ENCODE measurements at places on chromosomes 2 and 18.

DNA sequence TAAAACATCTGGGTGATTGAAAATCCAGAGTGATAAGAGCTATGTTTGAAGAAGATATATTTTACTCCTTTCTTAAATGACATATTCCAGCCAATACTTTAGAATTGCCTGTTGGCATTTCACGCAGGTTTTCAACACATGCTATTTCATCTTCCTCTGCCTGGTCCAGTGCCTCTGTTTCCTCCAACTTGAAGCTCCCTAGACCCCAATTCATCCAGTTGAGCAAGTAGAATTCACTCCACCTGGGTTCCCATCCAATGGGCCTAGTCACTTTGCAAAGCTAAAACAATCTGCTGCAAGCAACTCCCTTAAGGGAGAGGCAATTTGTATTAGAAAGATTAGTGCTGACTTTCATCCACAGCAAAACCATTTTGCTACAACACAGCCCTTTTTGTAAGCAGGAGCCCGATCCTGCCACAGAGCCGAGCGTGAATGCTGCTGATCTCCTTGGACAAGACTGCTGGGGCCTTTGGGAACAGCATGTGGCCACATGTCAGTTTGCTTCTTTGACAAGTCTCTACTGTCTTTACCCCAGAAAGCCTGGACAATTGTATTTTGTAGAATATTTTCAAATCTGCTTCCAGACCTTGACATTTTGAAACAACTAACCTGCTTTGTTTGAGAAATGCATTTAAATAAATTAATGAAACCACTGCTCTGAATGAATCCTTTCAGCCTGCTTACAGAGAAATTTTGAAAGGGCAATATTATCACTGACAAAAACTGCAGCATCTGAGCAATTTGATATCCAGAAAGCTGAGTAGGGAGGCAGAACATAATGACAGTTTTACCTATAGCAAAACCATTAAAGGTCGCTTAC lies 259.1 kb downstream of the TDRD15 start:
- no peak for DNase-seq

GRCh38 chr2:223815186-223815883 lies 22.0 kb downstream of the AP1S3 start:
- peak; percentile 98 for DNase-seq

GRCh38 chr2:235106874-235107639 lies 155.2 kb downstream of the SH3BP4 start:
- peak; percentile 75 for DNase-seq

GRCh38 chr18:74819433-74820059 lies 221.9 kb downstream of the ZNF407 start:
- peak; percentile 33 for DNase-seq

DNA sequence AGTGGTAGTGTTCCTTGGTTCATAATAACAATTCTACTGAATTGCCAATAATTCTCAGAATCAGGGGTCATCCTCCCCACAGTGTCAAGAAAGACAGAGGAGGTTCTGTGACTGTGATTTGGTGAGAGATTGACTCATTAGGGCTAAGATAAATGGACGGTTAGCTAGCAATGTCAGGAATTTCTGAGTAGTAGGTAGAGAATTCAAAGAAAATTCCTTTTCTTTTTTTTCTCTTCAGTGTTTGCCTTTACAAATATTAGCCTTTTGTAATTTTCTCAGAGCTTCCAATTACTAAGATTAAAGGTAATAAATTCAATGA lies 16.8 kb upstream of the CRIM1 start:
- DNase-seq = peak; percentile 32

DNA sequence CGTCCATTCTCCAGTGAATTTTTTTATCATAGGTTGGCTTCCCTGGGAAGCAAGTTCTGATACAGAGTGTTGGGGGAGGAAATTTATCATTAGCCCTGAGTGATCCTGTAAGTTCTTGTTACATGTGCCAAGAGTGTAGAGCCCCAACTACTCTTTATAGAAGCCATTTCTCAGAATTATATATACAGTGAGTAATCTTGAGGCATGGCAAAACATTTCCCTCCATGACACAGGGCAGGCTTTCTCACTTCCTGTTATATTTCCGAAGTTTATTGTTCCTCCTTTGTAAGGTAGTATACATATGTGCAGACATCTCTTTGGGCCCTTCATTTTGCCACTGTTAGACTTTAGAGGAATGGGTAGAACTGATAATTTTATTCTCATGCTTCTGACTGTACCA lies 484.7 kb upstream of the NRXN1 start:
- no peak for DNase-seq

DNA sequence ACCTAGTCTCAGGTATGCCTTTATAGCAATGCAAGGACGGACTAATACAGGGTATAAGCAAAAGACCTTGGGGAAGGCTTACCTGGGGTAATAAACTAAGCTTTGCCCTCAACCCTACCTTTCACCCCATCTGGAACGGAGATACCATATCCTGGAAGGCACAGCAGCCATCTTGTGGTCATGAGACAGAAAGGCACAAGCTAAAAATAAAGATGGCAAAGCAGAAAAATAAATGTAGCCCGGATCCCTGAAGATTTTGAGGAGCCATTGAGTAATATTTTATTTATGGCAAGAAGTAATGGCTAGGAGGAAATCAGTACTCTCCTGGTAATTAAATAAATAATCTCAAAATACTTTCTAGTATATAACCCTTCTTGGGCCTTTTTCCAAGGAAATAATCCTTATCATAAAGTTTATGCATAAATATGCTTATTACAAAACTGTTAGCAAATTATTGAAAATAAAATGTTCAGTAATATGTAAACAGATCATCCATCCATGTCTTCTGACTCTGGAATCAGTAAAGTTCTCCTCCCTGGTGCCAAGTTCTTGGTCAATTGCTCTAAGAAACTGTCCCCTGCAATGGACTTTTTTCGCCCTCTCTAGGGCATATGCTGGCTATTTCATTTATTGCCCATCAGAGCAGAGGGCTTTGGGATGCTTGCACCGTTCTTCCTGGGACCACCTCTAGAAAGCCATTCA lies 198.7 kb downstream of the SPP2 start:
- no peak for DNase-seq

GRCh38 chr2:221330436-221330835 lies 241.7 kb downstream of the EPHA4 start:
- no peak for DNase-seq

GRCh38 chr18:40447820-40448219 lies 1507.2 kb upstream of the PIK3C3 start:
- peak; percentile 46 for DNase-seq

GRCh38 chr18:58362027-58362575 lies 266.8 kb downstream of the ALPK2 start:
- DNase-seq = peak; percentile 82

DNA sequence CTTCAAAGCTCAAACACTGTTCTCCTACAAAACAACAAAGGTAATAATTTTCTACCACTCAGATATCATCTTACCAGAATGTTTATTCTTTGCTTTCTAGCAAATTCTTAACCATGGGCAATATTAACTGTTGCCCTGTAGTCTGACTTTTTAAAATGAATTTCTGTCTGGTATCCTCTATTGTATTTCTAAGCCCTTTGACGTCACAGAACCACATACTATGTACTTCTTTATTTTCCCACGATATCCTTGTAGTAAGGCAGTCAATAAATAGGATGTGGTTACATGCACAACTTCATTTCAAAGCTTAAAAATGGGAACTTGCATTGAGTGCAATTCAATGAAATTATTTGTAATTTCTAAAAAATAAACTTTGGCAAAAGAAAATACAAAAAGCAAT lies 58.7 kb downstream of the THADA start:
- DNase-seq = no peak

GRCh38 chr2:190207930-190208329 lies 111.7 kb downstream of the HIBCH start:
- DNase-seq = no peak

GRCh38 chr2:181022652-181023051 lies 42.2 kb downstream of the UBE2E3 start:
- DNase-seq = no peak

- DNase-seq = no peak
Measured at GRCh38 chr18:62505669-62506494, 16.9 kb upstream of the ZCCHC2 start.

- DNase-seq = no peak
Measured at GRCh38 chr2:96083989-96084857, 32.1 kb downstream of the ADRA2B start.

GRCh38 chr18:211582-211981 lies 53.2 kb downstream of the USP14 start:
- no peak for DNase-seq

DNA sequence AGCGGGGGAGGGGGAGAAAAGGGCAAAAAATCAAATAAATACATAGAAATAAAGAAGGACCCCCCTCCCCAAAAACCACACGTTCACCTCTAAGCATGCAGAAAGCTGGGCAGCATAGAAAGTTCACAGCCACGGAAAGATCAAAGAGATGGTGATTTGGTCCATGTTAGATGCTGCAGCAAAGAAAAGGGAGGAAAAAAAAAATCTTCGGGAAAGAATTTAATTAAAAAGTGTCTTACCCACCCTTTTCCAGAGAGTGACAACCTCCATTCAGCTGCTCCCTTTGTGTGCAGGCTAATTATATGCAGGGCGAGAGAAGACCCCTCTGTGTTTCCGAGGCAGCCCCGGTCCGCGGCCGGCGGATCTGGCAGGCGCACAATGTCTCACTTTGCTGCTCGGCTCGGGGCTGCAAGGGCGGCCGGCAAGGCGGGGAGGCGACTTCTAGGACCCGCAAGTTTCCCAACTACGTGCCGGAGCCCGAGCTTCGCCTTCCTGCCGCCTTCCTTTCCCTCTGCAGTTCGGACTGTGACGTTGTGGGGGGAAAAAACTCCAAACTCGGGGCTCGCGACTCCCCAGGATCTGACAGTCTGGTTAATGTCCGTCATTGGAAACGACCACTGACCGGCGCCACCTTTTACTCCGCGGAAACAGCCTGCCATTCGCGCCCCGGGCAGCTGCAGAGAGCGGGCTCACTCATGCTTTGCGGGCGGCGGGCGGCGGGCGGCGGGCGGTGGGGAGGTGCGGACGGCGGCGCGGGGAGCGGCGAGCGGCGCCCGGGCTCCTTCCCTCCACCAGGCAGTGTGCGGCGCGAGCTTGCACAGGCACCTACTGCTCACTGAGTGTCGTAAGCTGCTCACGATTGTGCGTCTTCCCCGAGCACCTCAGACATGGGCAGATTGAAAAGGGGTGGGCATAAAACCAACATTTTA lies at the start of gene LRRTM1:
Gene LRRTM1 (minus strand): TSS at position 844 of the 929 bp plus-strand sequence. CDS start 933 bp downstream, outside the sequence.
- DNase-seq = peak; percentile 18

DNA sequence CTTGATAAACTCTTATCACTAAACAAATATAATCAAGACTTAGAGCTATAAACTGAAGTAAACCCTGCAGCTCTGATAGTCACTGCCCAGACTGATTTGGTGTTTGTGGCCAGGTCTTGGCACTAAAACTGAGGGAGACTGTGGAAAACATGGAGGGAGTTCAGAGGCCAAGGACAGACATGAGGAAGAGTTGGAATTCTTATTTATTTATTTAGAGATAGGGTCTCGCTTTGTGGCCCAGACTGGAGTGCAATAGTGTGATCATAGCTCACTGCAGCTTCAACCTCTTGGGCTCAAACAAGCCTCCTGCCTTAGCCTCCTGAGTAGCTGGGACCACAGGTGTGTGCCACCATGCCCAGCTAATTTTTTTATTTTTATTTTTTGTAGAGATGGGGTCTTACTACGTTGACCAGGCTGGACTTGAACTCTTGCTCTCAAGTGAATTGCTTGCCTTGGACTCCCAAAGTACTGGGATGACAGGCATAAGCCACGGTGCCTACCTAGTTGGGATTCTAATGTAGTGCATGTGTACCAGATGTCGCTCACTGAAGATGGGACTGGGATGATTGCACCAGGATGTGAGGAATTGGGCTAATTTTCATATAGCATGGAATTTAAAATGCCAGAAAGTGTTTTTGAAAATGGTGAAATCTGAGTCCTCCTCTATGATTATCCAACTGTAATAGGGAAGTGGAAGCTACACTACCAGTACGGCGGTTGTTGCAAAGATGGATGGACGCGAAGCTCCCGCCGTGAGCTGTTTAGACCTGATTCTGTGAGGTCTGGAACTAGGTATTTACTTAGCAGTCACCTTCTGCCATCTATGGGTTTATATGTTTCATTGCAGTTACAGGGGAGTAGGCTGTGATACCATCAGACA lies 52.7 kb upstream of the CTLA4 start:
- DNase-seq = peak; percentile 78

DNA sequence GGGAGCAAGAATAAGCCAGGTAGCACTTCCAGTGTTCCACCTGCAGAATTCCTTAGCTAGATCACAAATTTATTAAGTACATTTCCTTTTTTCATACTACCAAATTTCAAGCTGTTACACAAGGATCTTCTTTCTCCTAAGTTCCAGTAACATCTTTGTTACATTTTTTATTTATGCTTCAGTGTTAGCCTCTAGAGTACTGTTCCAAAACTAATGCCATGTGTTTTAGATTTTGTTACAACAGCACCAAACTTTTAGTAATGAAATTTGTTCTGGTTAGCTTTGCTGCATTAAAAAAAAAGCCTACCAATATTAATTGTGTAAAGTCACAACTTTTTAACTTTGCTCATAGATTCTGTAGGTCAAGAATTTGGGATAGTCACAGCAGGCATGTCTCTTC lies 161.1 kb downstream of the CAMKMT start:
- DNase-seq = no peak

DNA sequence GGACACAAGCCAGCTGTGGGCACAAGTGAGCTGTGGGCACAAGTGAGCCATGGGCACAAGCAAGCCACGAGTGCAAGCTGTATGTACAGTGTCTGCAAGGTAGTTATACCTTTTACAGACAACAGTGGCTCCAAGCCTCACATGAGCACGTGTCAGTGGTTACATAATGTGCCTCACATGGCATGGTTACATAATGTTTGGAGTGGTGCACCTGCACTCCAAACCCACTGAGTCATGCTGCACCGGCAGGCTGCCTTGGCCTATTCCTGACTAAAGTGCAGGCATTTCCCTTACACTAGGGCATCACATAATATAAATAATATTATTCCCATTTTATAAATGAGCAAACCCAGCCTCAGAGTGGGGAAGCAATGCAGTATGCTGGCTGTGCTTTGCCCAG lies 62.6 kb downstream of the MARCO start:
- peak; percentile 70 for DNase-seq

DNA sequence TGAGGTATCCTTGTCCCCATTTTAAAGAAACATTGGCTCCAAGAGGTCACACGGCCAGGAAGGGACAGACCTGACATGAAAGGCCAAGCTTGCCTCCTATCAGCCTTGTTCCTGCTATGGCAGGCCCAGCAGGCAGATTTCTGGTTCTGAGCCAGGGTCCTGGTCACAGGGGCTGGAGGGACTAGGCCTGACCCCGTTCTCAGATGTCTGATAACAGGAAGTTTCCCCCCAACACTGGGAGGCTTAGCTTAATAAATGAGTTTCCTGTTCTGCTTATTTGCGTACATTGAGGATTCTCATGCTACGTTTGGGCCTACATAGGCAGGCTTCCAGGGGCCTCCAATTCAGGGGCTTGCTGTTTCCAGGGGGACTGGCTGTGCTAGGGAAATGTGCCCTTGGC lies 107.8 kb upstream of the LTBP1 start:
- DNase-seq = no peak

GRCh38 chr18:26301681-26302080 lies 75.4 kb downstream of the TAF4B start:
- DNase-seq = peak; percentile 20

GRCh38 chr2:159201360-159202063 lies 85.0 kb downstream of the WDSUB1 start:
- no peak for DNase-seq

- DNase-seq = no peak
Measured at GRCh38 chr2:239339726-239340601, 60.9 kb downstream of the HDAC4 start.
